ENCODE measurements at places on chromosomes 1 and 21. TPM values are rescaled to one million over a fixed set of nuclear protein-coding genes. Genes with fewer than 3 reads are reported as not detected.

Gene LCE1A
- total RNA-seq, result not detected

Gene SMCP
- not detected for total RNA-seq

- DNase-seq, result no peak
Measured at GRCh38 chr1:153537376-153537730, 1.6 kb upstream of the S100A6 start.

GRCh38 chr1:159664247-159664646 lies 50.1 kb downstream of the CRP start:
- no peak for DNase-seq

DNA sequence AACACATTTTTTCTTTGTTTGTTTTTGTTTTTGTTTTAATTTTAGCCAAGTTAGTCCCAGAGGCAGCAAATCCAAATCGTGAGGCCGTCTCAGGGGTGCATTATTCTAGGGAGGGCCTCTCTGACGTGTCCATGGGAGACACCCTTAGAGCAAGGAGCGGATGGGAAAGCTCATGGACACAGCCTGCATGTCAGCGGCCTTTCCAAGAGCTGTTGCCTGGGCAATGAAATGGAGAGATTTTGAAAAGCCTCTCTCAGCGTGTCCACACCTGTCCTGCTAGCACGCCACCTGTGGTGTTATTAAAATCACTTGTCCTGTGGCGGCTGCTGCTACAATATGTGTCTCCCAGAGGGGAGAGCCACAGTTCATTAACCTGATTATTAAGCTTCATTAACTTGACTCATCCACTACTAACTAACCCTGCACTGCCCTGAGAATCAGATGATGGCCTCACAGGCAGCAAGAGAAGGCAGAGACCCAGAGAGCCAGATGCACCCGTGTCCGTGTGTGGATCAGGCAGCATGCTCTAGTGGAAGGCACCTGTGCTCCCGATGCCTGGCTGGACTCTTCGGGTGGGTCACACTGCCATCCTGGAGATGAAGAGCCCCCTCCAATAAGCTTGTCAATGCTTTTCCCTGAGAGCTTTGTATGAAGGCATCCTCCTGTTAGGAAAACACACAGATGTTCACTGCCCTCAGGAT lies 133.3 kb downstream of the PGBD5 start:
- DNase-seq, result no peak

DNA sequence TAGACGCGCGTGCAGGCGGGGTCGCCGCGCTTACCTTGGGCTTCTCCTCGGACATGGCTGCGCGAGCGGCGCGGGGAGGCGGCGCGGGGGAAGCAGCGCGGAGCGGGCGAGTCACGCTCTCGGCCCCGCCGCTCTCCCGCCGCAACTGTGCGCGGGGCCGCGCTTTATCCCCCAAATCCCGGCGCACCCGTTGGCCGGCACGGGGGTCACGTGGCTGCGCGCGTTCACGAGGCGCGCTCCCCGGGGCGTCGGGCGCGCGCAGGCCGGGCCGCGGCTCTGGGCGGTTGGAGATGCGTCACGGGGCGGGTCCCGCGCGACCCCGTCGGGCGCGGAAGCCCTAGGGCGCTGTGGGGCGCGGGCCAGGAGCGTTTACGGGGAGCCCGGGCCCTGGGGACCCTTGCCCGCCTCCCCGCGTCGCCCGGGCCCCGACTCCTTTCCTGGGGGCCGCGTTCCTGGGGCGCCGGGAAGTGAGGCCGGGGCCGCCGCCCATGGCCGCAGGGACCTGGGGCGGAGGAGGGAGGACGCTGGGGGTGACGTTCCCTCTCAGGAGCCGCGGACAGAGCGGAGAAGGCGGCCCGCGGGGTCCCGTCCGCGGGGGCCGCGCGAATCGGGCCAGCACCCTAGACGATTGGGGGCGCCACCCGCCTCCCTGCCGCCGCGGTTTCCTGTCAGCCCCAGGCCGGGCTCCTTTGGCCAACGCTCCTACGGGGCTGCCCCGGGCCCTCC lies at the start of gene SUMO3:
Gene SUMO3, minus strand, starts transcription at position 149 of the 726 bp plus-strand sequence. Its CDS starts 94 bp downstream, at position 55.
- peak; percentile 62 for DNase-seq

DNA sequence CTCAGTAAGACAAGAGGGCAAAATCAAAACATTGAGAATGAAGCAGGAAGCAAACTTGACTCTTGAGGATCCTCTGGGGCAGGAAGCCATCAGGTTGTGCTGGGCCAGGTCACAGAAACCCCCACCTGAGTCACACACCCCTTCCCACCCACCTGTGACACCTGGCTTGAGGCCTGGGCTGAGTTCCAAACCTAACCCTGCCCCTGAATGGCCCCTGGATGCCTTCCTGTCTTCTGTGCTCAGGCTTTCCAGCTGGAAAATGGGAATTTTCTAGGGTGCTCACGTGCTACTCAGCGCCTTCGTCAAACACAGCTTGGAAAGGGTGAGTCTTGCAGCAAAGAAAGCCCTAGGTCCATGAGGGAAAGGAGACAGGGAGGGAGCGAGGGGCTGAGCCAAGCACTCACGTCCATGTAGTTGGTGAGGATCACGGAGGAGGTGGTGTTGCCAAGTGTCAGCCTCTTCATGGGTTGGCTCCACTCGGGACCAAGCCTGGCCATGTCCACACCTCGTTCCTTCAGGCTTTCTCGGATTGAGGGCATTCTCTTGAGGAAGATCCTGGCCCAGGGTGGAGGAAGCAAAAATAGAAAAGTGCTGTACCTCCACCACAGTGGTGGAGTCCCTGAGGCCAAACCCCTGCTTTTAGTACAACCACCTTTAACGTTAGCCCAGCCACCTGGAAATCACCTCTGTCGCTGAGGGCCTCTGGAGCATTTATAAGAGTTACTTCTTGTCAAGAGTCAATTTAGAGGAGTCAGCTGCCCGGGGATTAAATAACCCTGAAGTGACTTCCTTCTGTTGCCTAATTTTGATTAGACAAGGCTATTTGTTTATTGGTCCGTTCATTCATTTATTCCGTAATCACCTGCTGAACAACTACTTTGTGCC lies 4.3 kb downstream of the REN start:
- no peak for DNase-seq

DNA sequence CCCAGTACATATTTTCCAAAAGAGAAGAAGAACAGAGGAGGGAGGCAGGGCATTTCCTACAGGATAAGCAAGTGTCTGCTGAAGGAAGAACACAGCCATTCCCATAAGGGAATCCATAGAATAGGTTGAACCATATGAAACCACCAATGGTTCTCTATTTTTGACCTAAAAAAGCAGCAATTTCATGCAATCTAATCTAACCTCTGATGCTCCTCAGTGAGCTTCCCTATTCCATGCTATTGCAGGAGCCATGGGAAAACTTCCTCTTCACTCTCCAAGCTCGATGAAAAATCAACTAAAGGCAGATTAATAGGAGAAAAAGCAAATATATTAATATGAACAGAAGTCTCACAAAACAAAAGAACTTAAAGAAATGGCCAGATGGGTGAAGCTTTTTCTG lies 50.5 kb downstream of the SIPA1L2 start:
- DNase-seq, result no peak

Measured in omental fat pad (tissue), 4 donors.